Omental fat pad (tissue), 4 donors: ENCODE measurements at places on chromosomes 7 and 10. TPM values are rescaled to one million over a fixed set of nuclear protein-coding genes. Genes with fewer than 3 reads are reported as not detected.

Gene CDNF
- 1.6 TPM for total RNA-seq

Gene RASA4B
- total RNA-seq: 5.4 TPM

Gene SPDYE5
- total RNA-seq: not detected

Gene OPALIN
- total RNA-seq: not detected

DNA sequence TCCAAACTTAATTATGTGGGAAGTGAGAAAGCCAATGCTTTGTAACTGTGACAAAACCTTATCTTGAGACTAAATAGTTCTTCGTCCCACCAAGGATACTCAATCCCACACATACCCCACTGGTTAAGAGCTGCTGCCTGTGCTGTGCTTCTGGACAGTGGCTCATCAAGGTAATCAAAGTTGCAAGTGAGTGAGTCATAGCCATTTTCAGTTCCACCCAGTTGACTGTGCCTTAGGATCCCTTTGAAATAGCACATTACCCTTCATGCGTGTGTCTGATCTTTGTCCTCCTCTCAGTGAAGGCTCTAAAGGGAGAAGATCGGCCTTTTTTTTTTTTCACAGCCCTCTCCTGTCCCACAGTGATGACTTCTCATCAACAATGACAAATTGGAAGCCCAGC is 706.0 kb upstream of the AUTS2 start:
- no peak for DNase-seq

DNA sequence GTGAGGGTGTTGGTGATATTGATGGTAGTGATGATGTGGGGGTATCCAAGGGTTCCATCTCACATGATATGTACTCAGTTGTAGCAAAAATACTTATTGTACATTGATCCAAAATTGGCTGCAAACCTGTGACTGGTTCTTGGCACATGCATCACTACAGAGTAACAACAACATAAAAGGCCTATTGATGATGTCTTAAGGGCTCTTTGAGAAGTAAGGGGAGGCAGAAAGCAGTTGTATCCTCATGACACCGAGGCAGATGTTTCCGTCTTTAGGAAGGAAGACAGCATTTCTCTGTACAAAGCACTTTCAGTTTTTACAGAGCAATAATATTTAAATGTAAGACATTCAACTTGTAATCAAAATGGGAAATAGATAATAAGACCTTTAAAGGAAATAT is 34.5 kb downstream of the NRG3 start:
- DNase-seq: no peak

GRCh38 chr10:69451784-69452251 is 553 bp downstream of the TSPAN15 start:
- DNase-seq: no peak

DNA sequence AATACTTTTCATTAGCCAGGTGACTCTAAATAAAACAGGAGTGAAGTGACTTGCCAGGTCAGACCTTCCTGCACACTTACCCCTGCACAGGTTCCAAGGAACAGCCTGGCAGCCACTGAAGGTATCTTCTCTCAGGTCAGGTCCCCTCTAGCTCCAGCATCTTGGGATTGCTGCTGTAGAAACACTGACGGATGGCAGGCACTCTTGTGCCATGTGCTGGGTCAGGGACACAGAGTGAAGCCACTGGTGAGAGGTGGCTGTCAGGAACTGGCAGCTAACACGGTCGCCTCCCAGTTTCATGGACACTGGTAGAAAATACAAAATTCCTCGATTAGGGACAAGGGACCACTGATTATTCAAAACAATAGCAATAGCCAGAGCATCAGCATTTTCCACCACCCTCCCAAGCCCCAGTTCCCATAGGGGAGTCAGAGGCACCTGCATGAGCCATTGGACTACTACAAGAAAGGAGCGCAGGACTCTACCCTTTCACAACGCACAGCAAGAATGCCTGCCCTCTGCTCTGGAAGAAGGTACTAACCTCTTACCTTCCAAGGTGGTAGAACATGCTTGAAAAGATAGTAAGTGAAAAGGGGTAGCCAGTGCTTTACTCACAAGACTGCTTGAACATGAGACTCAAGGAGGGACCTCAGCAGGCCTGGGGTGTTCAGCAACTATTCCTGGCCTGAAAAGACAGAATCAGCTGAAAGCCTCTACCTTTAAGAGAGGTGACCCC is 5.1 kb upstream of the MYO1G start:
- DNase-seq: no peak

DNA sequence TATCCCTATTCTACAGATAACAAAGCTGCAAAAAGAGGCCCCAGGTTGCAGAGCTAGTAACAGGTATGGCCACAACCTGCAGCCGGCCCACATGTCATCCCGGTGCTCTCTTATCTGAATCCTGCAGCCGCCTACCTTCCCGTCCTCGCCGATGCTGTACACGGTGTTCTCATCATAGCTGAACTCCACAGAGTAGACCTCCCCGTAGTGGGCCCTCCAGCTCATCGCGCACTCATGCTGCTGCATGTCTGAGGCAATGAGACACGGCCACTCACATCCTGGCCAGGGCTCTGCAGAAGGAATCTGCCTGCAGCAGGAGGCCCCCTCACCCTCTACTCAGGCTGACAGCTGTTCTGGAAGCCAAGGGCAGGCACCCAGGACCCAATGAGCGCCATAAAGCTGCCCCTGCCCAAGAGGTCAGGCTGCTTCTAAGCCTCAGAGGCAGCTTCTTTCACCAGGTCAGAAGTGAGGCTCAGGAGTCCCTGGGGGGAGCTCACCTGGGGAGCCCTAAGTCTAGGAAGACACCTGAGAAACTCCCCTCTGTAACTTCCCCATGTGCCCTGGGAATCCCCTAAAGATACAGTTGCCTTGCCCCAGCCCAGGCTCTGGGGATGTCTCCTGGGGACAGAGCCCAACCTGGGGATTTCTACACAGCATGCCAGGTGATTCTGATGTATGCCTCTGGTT is 17.9 kb upstream of the CYREN start:
- no peak for DNase-seq

- no peak for DNase-seq
These were observed 32.5 kb downstream of the LAMB4 start for GRCh38 chr7:108097703-108098102.
